ENCODE measurements at places on chromosomes 4 and X.

DNA sequence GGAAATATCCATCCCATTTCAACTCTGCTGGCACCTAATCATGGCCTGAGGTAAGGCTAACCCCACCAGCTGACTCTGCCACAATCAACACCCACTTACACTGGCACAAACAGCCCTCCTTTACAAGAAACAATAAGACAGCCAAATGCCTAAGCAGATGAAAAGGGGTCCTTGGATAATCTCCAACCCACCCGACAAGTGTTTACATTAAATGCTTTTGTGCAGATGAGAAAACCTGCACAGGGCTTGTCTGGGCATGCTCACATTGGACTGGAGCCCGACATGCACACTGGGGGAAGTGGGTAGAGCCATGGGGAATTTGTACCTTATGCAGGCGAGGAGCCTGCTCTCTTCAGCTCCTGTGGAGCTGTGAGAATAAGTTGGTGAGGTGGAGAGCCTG lies 138.9 kb upstream of the ITM2A start:
- no peak for DNase-seq

GRCh38 chr4:148239494-148239985 lies 202.7 kb downstream of the NR3C2 start:
- no peak for DNase-seq

- DNase-seq = no peak
Observed at GRCh38 chrX:110408949-110409588, 50.4 kb downstream of the RTL9 start.

DNA sequence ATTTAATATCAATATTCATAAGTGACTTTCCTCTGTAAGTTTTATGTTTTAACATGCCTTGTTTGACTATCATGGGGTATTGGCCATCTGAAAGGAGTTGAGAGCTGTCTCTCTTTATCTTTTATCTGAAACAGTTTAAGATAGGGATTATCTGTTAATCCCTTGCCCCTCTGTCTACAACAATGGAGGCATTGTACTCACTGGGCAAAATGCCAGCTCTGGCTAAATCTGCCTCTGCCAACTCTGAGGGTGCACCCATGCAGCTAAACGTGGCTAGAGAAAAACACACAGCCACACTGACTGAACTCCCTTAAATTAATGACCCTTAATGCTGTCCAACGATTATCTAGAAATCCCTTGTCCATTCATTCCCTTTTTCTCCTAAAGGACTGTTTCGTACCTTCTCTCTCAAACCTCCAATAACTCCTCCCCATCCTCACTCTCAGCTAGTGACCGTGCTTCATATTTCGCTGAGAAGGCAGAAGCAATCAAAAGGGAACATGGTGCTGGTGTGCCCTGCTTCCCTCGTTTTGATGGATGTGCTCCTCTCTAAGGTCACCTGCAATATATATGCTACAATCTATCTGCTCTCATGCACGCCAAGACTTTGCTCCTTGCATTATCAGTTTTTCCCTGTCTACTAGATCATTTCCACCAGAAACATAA lies 10.3 kb downstream of the PHKA2 start:
- DNase-seq = no peak

GRCh38 chrX:37712458-37712857 lies 26.9 kb downstream of the XK start:
- no peak for DNase-seq

GRCh38 chr4:169800541-169800940 lies 42.8 kb upstream of the HPF1 start:
- DNase-seq = no peak

Data from stimulated activated CD4-positive, alpha-beta T cell treated with anti-CD3 and anti-CD28 coated beads, Interleukin-1b, Interleukin-23, amount 100 ng/mL, for 48 hours (primary cell).